ENCODE measurements at places on chromosomes 12 and 14.

GRCh38 chr12:105334582-105334981 is 4.1 kb downstream of the C12orf75 start:
- no peak for DNase-seq

GRCh38 chr12:104638851-104639240 is 182.1 kb downstream of the CHST11 start:
- no peak for DNase-seq

GRCh38 chr14:104677512-104678332 is 11.7 kb upstream of the INF2 start:
- DNase-seq = peak; percentile 65

DNA sequence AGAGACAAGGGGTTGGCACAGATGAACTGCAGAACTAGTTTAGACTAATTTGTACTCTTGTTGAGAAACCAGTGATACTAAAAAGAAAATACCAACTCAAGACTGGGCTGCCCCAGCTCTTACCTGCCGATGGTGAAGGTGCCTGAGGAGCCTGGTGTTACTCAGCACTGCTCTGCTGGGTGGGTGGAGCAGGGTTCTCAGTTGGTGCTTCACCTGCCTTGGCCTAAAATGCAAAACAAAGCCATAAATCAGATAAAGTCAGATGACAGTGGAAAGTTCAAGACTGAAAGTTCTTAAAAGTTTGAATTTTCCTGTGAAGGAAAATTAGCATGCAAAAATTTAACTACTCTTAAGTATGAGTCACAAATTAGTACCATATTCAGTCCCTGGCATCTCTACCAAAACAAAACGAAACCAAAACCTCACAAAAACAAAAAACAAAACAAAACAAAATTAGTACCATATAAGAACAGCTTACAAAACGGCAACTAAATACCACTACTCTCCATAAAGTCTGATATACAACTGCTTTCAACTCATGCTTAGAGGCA is 21.9 kb downstream of the YBX3 start:
- no peak for DNase-seq

DNA sequence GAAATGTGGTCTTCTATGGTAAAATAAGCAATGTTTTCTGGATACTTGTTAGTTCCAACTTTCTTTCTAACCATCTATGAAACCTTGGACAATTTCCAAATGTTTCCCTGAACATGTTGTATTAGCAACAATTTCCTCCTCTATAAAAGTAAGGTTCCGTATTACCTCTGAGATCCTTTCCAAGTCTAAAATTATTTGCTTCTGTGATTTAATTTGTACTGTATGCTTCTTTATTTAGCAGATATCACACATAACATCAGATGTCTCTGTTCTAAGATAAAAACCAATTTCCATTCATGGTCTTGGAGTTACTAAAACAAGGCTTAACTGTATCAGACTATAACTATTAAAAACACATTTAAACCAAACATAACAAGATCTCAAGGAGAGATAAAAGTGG is 177.2 kb downstream of the FOXA1 start:
- DNase-seq = no peak

- no peak for DNase-seq
Observed at GRCh38 chr12:124744659-124745464, 118.8 kb downstream of the SCARB1 start.

DNA sequence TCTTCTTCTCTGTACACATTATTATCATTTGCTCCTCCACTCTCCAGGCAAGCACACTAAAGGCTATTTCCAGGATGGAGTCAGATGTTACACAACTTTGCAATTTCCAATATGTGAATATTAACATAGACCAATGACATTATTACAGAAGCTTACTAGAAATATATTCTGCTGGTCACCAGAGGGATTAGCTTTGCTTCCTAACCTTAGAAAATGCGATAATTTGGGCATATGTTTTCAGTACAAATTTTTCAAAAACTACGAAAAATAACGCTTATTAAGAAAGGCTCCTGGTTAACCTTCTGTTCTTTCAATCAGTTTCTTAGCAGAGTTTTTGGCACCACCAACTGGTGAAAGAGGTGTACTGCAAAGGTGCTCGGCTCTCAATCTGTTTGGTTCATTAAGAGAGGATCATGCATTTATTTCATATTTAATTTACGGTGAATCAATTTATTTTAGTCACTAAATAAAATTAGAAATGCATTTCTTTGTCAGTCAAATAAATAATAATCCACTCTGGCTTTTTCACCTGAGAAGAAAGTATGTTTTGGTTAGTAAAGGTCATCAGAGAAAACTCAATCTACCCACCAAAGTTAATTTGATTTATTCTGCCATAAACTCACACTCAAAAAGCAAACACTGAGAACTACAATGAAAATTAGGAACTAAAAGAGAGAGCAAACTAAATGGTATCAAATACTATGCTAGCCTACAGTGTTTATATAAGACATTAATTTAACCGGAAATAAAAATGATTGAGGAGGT is 39.2 kb downstream of the EFCAB11 start:
- peak; percentile 67 for DNase-seq

DNA sequence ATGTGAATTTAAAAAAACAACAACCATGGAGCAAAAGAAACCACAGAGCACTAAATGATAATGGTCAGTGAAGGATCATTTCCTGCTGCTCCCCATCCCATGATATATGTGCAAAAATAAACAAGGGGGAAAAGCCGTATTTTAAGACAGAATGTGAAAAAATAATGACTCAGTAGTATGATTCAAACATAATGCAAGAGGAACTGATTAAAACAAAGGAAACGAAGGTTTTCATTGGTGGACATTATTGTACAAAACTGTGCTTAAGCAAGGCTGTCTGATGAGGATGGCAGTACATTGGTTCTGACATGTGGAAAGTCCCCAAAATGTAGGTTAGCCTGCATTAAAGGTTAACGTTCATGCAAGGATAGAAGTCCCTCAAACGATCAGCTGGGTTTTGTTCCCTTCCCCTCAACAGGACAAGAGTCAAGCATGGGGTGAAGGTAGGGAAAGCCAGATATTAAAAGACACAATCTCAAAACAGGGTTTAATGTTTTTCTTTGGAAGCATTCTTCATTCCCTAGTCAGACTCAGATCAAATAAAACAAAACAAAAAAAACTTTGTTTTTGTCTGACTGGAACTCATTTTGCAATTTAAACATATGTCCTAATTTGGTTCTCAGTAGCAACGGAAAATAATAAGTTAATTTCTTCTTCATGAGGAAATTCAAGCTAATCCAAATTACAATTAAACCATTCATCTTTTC is 26.3 kb upstream of the PTGDR start:
- no peak for DNase-seq

- no peak for DNase-seq
Observed at GRCh38 chr14:105888151-105888550, 361.8 kb downstream of the TMEM121 start.

DNA sequence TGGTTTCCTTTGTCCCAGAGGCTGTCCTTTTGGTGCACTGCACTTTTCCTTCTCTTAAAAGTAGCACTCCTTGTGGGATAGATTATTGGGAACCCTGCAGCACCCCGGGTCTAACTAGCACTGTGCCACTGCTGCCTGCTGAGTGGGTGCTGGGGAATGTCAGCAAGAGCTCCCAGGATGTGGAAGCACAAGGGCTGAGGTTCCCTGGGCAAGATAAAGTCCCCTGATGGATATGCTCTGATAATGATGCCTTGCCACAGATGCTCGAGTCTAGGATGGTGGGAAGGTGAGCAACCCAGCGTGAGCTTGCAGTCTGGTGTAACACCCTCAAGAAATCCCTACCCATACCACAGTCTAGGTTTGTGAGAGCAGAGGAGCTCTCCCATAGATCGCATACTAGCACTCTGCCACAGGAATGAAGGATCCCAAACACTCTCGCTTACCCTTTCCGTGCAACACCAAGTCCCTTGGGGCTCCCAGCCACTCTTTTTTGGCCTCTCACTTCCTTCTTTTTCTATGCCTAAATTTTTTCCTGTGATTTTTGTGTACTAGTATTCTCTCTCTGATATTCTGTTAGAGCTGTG is 32.6 kb downstream of the USP15 start:
- no peak for DNase-seq

DNA sequence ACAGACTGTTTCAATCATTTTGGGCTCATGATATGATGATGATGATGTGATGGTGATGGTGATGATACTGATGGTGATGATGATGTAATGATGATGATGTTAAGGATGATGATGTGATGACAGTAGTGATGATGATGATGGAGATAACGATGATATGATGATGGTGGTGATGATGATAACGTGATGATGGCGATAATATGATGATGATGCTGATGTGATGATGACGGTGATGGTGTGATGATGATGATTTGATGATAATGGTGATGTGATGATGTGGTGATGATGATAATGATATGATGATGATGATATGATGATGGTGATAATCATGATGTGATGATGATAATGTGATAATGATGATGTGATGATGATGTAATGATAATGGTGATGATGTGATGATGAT is 612.6 kb downstream of the AACS start:
- DNase-seq = no peak

DNA sequence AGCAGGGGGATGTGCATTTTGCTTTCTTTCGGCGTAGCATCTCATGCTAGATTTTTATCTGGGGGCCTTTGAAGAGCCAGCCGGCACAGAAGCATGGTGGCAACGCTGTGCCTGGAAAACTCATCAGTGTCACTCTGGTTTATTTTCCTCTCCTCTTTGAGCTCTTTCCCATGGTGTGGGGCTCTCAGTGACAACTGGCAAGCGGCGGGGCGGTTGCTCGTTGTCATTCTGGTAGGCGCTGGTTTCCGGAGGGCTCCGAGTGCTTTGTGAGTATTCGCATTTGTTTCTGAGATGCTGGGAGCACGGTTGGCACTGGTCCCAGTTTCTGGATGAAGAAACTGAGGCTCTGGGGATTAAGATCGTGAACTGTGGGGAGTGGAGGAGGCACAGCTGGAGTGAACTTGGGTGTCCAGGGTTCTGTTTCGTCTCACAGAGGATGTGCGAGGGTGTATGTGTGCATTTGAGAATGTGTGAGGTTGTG is 23.3 kb downstream of the TPCN1 start:
- DNase-seq = no peak

DNA sequence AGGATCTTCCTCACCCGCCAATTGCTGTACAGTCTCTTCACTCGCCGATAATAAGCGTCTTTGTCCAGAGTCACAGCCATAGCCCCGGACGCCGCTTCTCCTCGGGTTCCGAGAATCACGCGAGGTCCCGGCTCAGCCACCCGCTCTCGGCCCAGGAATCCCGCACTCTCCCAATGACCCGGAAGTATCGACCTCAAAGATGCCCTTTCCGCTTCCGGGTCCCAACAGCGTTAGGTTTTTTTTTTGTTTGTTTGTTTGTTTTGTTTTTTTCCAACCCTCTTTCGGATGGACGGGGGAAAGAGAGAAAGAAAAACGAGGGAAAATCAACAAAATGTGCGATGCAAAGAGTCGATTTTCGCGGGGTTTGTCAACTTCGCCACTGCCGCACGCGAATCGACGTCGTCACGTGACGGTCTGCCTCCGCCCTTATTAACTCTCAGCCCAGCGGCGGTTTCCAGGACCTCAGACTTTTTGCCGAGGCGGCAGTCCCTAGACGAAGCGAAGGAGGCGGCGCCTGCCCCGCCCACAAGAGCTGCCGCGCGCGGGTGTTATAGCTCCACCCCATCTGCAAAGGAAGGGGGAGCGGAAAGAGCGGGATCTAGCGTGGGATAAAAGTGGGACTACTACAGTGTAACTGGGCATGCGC is at the start of gene SUPT16H:
Gene SUPT16H (minus strand): TSS at position 172 of the 646 bp plus-strand sequence. CDS start 92 bp downstream, at position 80.
- peak; percentile 88 for DNase-seq

DNA sequence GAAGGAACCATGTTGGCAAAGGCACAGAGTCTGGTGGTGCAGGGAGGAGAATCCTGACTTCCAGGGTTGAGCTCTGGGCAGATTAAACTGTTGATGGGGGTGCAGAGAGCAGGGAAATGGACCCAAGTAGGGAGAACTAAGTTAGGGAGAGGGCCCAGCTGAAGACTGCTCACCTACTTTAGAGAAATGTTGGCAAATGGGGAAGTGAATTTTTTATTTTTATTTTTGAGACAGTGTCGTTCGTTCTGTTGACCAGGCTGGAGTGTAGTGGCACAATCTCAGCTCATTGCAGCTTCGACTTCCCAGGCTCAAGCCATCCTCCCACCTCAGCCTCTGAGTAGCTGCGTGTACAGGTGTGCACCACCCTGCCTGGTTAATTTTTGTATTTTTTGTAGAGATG is 32.1 kb upstream of the TUBA1A start:
- DNase-seq = no peak

DNA sequence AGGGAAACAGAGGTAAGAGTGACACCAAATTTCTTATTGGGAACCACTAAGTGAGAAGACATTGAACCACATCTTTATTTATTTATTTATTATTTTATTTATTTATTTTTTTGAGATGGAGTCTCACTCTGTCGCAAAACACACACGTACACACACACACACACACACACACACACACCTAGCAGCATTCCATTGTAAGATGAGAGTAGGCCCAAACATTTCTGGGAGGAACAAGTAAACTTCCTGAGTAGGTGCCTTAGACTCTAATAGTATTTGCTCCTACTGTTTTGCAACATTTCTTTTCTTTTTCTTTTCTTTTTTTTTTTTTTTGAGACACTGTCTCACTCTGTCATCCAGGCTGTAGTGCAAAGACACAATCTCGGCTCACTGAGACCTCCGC is 7.1 kb upstream of the CDC42BPB start:
- no peak for DNase-seq

- DNase-seq = no peak
Observed at GRCh38 chr12:74619084-74619483, 81.4 kb downstream of the ATXN7L3B start.

DNA sequence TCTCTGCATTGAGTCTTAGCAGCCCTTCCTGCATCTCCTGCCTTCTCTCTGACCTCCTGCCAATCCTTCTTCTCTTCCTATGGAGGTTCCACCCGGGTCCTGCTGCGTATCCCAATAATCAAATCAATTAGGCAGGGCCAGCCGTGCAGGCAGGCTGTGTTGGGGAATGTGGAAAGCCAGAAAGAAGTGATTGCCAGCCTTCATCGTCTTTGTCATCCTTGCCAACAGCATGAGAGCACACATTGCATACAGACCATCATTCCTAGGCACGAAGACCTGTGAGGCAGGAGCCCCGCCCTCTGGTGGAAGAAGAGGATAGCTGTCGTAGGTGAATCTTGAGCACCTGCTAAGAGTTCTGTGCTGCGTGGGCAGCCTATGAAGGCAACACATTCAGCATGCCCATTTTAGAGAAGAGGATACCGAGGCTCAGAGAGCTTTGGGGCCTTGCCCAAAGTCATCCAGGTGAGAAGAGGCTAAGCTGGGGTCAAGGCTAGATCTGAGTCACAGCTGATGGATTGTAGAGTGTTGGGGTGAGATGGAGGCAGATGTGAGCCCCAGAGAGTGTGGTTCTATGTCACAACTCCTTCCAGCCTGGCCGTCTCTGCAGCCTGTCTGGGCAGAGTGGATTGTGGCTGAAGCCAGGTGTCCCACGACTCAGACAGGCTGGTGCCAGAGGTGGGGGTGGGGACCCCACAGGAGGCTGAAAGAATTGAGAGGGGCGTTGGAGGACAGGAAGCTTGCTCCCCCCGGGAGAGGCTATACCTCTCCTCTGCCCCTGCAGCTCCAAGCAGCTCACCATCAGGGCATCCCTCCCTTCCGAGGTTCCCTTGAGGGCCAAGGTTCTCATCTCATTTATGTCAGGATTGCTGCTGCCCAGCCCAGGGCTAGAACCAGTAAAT is 12.7 kb downstream of the C14orf132 start:
- DNase-seq = no peak

GRCh38 chr12:26122681-26123481 is 2.0 kb downstream of the BHLHE41 start:
- DNase-seq = no peak

All from CD4-positive, alpha-beta T cell (primary cell).